Calu3 (cell line): ENCODE measurements at places on chromosomes 12 and 14. TPM values are rescaled to one million over a fixed set of nuclear protein-coding genes. Genes with fewer than 3 reads are reported as not detected.
A peak's percentile ranks its signal among the peaks of the same experiment; 100 is the strongest.

Gene STAT2
- total RNA-seq: 127 and 214 TPM in 2 replicates

Gene SSTR1
- 0.24 TPM in 2 replicates for total RNA-seq

Gene SERPINA10
- not detected in 2 replicates for total RNA-seq

GRCh38 chr12:124169577-124170284, 125.2 kb upstream of the RFLNA start:
- DNase-seq: no peak

DNA sequence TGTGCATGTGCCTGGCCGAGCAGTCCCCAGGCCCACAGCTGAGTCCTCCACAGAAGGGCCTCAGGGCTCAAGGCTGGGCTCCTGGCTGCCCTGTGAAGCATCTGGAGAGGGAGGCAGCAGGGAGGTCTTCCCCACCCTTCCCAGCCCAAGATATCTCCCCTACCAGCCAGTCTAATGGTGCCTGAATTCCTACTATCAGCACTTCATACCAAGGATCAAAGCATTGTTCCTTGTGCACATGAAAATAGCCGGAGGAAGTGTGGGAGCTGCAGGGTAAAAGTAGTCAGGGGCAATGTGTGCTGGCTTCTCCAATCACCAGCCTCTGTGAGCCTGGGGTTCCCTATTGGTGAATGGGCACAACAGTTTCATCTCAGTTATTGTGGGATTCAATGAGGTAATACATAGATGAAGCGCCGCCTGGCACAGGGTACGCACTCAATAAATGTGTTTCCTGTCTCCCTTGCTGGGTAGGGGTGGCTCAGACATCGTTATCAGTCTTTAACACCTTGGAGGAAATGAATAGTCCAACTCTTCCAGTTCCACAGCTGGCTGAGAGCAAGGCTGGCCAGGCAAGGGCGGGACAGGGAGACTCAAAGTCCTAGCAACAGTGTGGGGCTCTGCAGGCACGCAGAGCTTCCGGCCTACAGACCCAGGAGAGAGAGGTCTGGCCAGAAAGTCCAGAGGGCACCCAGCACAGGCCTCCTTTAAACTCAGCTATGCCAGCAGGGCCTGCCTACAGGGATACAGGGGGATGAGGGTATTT, 39.1 kb upstream of the PNMA1 start:
- peak; percentile 76 for DNase-seq

- no peak for DNase-seq
These were observed 996.8 kb upstream of the TMEM132C start for GRCh38 chr12:127270193-127270592.

GRCh38 chr12:124174451-124175348, 120.2 kb upstream of the RFLNA start:
- DNase-seq: no peak

GRCh38 chr12:31629756-31630732, 29.4 kb upstream of the ETFBKMT start:
- DNase-seq: no peak
